ENCODE measurements at places on chromosomes 6 and 20. TPM values are rescaled to one million over a fixed set of nuclear protein-coding genes. Genes with fewer than 3 reads are reported as not detected.
A peak's percentile ranks its signal among the peaks of the same experiment; 100 is the strongest.

GRCh38 chr20:818001-818664 lies 15.4 kb upstream of the FAM110A start:
- DNase-seq = no peak

GRCh38 chr6:42659806-42660205 lies 62.6 kb downstream of the PRPH2 start:
- no peak for DNase-seq

The TMEM239 gene
- total RNA-seq = not detected

- DNase-seq = no peak
Measured at GRCh38 chr6:170093276-170093657, 197.6 kb downstream of the DLL1 start.

The IPCEF1 gene
- total RNA-seq = 0.54 TPM

DNA sequence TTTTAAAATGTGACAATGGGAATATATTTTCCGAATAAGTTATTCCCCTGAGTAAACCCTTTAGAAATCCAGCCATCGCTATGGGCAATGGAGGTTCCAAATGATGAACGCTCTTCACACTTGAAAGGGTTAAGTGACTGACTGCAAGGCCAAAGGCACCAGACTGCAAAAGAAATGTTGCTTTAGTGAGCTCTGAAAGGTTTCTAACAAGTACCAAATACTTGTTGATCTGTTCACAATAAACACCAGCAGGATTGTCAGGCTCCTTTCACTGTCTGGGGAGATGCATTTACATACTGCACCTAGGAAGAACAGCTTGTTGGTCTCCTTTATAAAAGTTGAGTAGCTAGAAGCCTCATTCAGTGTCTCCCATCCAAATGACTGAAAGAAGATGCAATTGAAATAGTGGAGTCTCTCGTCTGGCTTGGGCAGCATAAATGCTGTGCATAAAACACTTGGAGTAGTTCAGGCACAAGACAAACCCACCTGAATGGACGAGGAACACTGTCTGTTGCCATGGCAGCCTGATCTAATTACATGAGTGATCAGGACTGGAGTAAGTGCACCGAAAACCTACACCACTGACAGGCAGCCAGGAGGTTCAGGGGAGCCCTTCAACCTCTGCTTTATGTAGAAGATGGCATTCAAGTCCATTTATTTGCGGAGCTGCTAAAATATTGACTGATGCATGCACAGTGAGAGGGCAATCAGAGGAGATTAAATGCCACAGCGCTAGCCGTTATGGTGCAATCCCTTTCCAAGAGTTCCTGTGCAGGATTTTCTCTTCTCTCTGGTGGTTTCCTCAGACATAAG lies 2.9 kb downstream of the ATXN1 start:
- DNase-seq = no peak

DNA sequence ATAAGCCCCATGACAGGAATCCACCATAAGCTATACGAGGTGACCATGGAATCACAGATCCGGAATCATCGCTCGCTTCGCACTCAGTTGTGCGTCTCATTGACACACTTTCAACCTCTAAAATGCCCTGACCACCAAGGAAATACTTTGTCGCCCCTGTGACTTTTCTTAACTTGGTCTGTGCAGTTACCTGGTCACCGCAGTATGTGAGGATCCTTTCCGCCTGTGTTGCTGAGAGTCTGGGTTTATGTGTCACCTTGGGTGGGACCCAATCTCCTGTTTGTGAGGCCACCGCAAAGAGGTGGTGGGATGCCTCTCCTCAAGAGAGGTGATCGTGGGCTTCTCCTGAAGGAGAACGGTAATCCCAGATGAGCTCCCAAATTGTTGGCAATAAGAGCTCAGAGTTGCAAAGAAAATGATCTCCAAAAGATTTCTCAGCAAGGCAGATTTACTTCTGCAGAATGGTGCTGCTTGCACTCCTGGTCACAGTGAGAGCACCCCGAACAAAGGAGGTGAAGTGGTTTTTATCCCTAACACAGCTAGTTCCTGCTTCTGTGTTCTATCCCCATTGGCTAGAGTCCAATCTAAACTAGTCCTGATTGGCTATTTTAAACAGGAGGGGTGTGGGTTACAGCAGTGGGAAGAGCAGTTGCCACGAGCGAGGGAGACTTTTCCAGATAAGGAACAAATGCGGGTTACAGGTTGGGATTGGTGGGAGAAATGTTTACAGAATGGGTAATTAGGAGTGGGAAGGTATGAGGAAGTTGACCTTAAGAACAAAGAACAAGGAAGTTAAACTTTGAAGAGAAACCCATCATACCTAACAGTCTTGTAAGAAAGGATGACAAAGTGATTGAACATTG lies 9.1 kb upstream of the ZNFX1 start:
- peak; percentile 71 for DNase-seq

GRCh38 chr20:44209686-44210405 lies 725 bp downstream of the OSER1 start:
- DNase-seq = no peak

GRCh38 chr6:126063512-126064146 lies 77.3 kb downstream of the TRMT11 start:
- peak; percentile 7 for DNase-seq

All from H4 (cell line).